ENCODE measurements at places on chromosomes 16 and 17.
A peak's percentile ranks its signal among the peaks of the same experiment; 100 is the strongest.

GRCh38 chr16:57084257-57084770 is 8.1 kb upstream of the CPNE2 start:
- DNase-seq, result peak; percentile 55

- DNase-seq, result no peak
Observed at GRCh38 chr16:60640038-60640437, 1396.2 kb downstream of the CDH8 start.

GRCh38 chr17:20155258-20156195 is 146.4 kb downstream of the SPECC1 start:
- peak; percentile 98 for DNase-seq

DNA sequence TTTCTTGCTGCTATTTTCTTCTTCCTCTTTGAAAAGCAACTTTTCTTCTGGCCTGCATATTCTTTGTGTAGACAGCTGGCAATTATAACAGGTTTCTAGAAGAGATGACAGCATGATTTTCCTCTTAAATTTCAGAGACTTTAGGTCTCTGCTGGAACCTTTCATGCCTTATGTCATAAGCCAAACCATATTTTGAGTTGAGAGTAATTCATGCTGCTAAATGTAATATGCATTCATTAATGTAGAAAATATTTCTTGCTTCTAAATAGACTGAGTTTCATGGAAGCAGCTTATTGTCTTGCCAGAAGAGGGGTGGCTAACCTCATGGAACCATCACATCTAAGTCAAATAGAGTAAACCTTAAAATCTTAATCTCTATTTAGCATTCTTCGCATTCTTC is 25.9 kb upstream of the ABCA9 start:
- DNase-seq, result no peak

- no peak for DNase-seq
Observed at GRCh38 chr16:23414731-23415130, 38.3 kb downstream of the COG7 start.

Measured in tibial artery (tissue), 4 donors.